RWPE2 (cell line): ENCODE measurements at places on chromosomes 2 and 18.

- DNase-seq: no peak
These were observed 252.4 kb downstream of the LPIN1 start for GRCh38 chr2:11998626-11999378.

DNA sequence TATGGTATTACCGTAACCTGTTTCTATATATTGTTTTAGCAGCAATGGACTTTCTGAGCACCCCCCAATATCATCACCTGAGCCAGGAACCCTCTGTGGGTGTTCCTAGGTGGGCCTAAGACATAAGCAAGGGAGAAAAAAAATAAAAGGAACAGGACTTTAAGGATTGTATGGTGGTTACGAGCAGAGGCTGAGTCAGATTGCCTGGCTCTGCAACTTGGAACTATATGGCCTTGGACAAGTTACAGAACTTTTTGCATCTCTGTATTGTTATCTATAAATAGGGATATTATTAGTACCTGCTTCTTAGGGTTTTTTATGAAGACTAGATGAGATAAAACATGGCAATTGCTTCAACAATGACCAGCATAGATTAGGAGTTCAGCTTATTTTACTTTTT, 34.9 kb downstream of the MFSD6 start:
- no peak for DNase-seq

GRCh38 chr2:170323743-170324142, 145.8 kb downstream of the MYO3B start:
- DNase-seq: no peak

DNA sequence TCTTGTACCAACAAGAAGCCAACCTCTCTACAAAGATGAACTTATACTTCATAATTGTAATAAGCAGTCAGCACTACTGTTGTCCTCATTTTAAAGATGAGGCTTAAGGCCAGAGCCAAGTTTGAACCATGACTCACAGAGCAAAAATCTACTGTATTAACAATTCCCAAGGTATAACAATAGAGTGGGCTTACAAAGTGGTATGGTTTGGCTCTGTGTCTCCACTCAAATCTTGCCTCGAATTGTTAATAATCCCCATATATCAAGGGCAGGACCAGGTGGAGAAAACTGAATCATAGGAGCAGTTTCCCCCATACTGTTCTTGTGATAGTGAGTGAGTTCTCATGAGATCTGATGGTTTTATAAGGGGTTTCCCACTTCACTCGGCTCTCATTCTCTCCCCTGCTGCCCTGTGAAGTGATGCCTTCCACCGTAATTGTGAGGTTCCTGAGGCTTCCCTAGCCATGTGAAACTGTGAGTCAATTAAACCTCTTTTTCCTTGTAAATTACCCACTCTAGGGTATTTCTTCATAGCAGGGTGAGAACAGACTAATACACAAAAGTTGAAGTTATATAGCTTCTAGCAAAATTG, 19.5 kb downstream of the MRPL44 start:
- DNase-seq: no peak

DNA sequence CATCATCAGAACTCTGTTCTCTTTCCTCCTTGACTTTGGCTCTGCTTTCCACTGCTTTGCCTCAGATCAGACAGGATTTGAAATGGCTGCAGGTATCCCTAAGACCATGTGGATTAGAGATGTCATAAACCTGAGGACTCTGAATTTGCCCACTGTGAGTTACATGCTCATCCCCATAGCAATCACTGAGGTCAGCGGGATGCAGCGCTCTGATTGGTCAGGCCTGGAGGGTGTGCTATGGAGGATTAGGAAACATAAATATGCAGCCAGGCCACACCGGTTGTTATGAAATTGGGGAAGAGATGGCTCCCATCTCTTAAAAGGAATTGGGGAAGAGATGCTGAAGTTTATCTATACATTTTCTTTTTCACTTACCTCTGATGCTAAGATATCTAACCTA, 73.7 kb upstream of the DNAJC10 start:
- peak; percentile 57 for DNase-seq

DNA sequence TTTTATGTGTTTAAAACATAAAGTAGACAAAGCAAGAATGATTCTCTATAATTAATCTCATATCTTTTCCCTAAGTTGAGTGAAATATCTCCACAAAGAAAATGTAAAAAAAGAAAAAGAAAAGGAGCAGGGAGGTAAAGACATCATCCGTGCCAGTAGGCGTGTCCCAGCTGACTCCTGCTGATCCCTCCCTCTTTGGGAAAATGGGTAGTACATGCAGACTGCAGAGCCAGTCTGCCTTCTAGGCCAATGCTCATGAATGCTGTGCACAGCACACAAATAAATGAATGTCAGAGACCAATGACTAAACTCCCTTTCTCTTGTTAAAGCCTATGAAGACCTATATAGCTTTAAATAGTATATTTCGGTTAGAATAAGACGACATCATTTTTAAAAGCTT, 64.7 kb downstream of the RAPH1 start:
- no peak for DNase-seq

- no peak for DNase-seq
These were observed 8.1 kb downstream of the NPC1 start for GRCh38 chr18:23578067-23578701.

- no peak for DNase-seq
These were observed at the start of gene ADRA2B for GRCh38 chr2:96116424-96116878. ADRA2B (minus strand) TSS chr2:96116571; CDS start chr2:96116149, 422 bp downstream.

DNA sequence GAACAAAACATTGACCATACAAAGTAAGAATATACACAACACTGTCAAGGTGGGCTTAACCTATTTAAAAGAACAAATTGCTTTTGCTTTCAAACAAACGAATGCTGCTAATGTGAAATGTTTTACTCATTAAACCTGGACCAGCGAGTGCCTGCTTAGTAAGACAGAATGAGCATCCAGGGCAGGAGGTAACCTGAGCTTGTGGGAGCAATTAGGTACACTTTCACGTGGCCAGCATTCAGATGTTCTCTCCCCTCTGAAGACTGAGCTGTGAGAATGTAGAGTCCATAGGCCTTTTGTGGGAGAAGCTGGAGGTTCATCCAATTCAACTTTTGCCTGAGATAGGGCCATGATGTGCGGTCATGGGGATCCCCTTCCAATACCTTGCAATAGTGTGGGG, 266.5 kb downstream of the TSN start:
- no peak for DNase-seq

DNA sequence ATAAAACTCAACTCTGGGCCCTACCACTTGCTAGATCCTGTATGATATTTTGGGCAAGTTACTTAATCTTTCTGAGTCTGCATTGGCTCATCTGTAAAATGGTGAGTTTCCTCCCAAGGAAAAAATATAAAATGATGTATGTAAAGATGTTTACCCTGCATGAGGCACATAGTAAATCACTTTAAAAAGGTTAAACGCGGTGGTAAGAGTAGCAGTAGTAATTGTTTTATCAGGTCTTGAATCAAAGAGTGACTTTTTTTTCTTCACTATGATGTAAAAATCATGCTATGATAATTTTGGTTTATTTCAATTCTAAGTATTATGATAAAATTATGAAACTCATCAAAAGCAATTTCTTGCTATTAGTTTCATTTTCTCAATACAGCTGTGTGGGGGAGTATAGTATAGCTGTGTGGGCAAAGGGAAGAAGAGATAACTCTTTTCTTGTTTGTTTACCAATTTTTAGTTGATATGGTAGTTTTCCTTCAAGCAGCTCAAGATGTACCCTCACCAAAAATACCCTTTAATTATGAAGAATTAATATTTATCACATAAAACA, 10.7 kb downstream of the ARHGAP15 start:
- DNase-seq: no peak
